Lung (tissue), 17 donors: ENCODE measurements at places on chromosomes 2 and 18. TPM values are rescaled to one million over a fixed set of nuclear protein-coding genes. Genes with fewer than 3 reads are reported as not detected.

DNA sequence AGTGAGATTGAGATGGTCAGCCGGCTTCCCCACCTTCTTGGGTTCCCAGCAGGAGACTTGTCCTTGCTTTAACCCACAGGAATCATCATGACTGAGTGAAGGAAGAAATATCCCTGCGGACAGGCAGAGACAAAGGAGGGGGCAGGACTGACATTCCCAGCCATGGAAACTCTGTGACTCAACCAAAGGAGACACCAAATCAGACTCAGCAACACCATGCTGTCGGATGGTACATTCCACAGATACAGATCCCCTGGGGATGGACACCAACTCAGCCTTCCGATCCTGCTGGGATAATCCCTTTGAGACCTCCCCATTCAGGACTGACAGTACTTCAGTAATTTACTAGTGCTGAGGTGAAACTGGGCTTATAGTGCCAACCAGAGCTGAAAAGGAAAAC, 518.3 kb downstream of the XIRP2 start:
- H3K27ac ChIP-seq: no peak overlapping the region
- H3K27me3 ChIP-seq: no peaks in the 10 kb centered on the region
- H3K4me1 ChIP-seq: no peaks in the 10 kb centered on the region
- no peak for DNase-seq
- H3K36me3 ChIP-seq: no peaks in the 10 kb centered on the region

Gene LRRC30
- not detected for total RNA-seq

Gene PLGLB1
- total RNA-seq: 0.92 TPM

DNA sequence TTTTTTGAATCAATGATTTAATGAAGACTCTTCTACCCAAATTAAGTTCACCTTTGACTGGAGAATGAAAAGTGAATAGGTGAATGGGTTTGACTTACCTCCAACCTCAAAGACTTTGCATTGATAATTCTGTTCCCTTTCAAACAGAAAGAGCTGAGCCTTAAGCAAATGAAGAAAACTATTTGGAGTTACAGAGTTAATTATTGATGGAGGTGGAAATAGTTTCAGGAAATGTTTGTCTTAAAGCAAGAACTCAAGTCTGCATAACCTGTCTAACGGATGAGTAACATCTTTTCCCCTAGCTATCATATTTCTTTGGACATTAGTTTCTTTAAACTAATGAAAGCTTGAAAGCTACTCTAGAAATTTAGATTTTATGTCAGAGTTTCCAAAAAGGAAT, 166.5 kb downstream of the CERS6 start:
- H3K36me3 ChIP-seq: no peaks in the 10 kb centered on the region
- H3K27ac ChIP-seq: no peak overlapping the region
- H3K4me3 ChIP-seq: no peak overlapping the region
- H3K27me3 ChIP-seq: no peaks in the 10 kb centered on the region
- no peaks in the 10 kb centered on the region for H3K4me1 ChIP-seq
